ENCODE measurements at places on chromosomes 4 and X.
A peak's percentile ranks its signal among the peaks of the same experiment; 100 is the strongest.

DNA sequence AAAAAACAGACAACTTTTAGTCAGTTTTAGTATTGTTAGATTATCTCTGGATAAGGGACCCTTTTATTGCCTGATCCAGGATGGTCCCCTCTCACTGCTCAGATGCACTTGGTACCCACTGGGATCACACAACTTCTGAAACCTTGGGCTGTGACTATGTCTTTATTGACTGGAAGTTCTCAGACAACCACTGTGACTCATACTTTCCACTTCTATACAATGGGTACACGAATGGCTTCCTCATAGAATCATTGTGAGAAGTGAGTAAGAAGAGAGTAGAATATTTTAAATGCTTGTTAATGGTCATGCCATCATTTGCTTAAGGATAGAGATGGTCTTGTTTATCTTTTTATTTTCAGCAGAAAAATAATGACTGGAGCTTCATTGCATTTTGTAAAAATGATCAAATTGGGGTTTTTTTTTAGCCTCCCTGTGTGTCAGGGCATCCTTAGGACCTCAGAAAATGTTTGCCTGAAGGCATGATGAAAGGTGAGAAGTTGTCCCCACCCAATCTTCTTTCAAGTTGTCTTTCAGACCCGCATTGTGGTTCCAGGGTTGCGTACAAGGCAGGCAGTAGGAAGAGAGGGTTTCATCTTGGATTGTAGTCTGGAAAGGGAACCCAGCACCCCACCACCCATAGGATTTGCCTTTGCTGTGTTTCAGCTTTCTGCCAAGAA, 115.1 kb downstream of the CPEB2 start:
- DNase-seq, result no peak

- DNase-seq, result no peak
These were observed 65.1 kb upstream of the DIAPH2 start for GRCh38 chrX:96619588-96619987.

DNA sequence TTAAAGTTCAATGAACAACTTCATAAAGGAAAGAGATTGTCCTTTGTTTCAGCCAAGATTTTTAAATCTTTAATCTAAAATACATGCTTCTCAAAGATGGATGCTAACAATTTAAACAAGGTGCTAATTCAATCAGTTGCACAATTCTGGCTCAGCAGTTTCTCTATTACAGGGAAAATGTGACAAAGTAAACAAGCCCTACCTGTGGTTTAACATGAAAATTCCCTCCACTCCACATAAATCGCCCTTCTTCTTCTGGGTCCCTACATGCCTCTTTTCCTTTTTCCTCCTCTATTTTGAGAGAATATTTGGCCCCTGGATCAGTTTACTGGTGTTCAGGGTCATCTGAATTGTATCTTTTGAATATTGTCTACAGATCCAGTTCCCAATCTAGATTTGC, 80.6 kb downstream of the FRYL start:
- DNase-seq, result no peak

GRCh38 chr4:180525523-180526077, 1717.6 kb upstream of the TENM3 start:
- no peak for DNase-seq

- DNase-seq, result no peak
These were observed 17.4 kb downstream of the CCNG2 start for GRCh38 chr4:77174426-77174825.

GRCh38 chrX:100194082-100194775, 215.8 kb downstream of the PCDH19 start:
- no peak for DNase-seq

DNA sequence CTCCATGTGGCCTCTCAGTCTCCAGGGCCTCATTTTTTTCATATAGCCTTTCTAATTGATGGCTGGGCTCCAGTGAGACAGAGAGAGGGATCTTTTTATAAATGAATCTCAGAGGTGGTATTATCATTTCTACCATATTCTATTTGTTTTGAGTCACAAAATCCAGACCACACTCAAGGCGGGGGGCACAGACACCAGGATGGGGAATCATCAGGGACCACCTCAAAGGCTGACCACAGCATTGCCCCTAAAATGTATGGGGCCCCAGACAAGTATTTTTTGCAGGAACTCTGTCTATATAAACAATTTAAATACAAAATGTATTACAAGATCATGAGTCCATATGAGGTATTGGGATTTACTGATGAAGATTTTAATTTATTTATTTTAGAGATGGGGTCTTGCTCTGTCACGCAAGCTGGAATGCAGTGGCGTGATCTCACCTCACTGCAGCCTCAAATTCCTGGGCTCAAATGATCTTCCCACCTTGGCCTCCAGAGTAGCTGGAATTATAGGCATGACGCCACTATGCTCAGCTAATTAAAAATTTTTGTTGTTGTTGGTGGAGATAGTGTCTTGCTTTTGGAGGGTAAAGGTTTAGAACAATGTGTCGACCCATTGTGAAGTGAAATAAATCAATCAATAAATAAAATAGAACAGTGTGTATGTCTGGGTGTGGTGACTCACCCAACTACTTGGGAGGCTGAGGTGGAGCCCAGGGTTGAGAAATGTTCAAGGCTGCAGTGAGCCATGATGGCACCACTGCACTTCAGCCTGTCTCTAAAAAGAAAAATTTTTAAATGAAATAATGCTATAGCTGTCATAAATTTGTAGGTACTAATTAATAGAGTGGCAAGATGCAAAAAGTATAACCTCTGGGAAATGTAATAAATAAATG, 29.4 kb downstream of the WDR13 start:
- no peak for DNase-seq

- DNase-seq, result no peak
These were observed 150.1 kb upstream of the NUDT10 start for GRCh38 chrX:51182545-51182944.

DNA sequence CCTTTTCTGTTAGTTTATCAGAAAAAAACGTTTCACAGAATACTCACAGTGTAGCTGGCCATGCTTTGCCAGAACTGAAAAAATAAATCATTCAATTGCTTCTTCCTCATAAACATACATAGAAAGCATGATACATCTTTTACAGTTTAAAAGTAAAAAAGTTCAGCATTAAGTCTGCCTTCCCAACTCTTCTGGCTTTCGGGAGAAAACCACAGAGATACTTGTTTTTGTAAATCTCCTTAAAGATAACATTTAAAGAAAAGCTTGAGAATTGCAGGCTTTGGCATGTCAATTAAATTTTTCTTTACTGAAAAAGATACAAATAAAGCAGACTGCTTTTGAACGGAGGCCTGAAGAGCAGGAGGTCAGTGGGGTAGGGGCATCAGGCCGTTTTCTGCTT, 66.8 kb downstream of the SEC24D start:
- no peak for DNase-seq

DNA sequence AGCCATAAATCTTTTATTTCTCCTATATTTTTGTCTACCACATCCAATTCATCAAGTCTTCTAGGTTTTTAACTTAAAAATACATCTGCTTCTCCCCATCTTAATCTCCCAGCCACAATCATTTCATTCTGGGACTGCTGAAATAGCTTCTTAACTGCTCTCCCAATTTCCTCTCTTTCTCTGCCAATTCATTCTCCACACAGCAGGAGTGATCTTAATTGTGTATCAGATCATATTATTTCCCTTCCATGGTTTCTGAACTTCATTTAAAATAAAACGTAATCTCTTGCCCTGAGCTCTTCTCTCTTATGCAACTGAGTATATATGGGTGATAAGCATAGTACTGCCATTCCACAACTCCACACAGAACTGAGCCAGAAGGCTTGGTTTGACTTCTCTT, 69.4 kb downstream of the IQCM start:
- DNase-seq, result no peak

DNA sequence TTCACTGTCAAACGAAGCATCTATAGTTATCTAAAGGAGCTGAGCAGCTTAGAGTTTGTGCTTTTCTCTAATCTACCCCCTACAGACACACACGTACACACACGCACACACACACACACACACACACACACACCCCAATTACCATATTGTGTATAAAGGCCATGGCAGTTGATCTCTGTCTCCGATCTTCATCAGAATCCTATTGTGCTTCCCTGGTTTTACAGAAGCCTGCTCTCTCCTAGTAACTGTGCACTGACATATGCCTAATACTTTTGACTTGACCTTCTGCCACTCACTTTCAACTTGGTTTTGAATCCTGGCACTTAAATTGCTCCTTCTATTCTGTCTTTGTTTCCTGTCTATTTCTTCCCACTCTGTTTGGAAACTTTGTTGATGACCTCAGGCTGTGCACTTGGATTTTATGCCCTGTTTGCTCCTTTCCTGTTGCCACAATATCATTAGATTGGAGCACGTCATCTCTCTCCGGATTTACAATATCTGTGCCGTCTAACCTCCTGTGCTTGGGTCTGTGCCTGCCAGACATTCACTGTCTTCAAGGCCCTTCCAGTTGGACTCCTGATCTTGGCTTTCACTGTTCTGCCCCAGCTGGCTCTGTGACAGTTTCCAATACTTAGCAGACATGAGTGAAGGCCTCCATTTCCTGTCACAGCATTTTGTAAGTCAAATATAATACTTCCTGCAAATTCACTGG, 928.1 kb downstream of the FAT4 start:
- no peak for DNase-seq

DNA sequence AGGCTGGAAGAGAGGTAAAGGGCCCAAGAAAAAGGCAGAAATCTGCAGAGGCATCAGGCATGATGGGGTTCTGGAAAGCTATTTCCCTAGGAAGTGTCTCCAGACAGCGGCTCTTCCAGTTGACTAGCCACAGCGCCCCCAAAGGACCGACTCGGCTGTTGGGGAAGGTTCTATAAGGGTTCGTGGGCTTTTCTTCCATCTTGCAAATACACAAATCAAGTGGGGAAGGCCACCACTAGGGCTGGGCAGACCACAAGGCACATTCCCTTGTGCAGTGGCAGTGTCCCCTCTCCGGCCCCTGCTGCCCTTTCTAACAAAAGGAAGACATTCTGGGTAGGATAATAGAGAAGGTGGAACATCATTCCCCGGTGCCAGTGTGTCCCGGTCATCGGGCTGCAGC, 18.2 kb downstream of the BCOR start:
- DNase-seq, result no peak

DNA sequence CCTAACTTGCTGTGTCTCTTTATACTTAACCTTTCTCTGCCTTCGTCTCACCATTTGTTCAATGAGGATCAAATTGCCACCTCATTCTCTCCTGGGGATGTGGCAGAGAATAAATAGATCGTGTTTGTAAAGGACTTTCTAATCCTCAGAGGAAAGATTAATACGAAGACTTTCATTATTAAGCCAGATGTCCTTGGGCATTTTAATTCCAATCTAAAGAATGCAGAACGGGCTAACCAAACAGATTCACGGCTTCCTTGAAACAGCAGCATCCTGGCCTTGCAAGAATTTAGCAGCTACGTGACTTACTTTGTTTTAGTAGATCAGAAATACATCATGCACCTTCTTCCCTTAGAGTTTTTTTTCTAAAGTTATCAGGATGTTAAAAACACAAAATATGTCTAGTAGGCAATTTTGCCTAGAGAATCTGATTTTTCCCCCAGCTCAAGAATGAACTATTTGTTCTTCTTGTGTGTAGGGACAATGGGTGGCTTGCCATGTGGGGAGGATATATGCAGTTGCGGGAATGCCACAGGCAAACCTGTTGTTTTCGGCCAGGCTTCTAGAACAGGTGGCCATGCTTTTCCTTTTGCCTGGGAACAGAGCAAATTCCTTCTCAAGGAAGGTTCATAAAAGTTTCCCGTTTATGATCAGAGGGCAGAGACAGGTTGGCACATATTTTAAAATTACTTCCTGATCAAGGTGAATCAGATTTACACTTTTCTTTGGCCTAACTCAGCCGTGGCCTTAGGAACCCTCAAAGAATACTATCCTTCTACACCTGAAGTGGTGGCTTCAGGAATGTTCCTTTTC, 3.0 kb downstream of the MID1 start:
- no peak for DNase-seq

GRCh38 chrX:38357747-38358673, 5.6 kb downstream of the OTC start:
- DNase-seq, result no peak

- no peak for DNase-seq
These were observed 2.6 kb upstream of the OTUD4 start for GRCh38 chr4:145183023-145183422.

GRCh38 chr4:87026800-87027495, 92.1 kb downstream of the AFF1 start:
- no peak for DNase-seq

DNA sequence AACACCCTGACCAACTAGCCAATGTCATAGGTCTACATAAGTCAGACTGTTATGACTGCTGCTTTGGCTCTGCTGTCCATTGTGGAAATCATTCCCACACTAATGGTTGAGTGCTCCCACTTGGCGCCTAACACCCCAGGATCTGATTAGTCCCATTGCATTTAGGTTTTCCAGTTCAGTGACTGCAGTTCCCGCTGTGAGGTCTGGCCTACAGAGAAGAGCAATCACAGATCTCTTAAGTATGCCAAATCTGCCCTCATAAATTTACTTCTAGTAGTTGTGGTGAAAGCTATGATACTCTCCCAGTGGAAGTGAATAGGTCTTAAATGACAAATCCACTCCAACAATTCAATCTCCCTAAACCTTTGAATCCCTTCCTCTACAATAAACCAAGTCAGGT, 77.3 kb upstream of the IL2 start:
- DNase-seq, result no peak

DNA sequence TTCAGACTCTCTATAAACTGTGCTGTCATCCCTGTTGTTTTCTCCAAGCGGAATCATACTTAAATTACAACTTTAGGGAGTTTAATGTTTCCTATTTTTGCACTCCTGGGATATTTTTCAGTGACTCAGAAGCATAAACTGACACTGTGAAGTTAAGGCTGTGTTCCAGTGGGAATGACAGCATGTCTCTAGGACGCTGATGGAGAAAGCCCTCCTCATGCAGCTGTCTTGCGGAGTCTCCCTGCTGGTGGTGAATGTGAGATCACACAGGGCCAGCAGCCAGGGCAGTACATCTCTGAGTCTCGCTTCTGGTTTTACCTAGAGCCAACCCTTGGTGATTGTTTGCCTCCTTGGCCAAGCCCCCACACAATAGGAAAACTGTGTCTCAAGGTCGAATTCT, 53.3 kb downstream of the NFKB1 start:
- no peak for DNase-seq

DNA sequence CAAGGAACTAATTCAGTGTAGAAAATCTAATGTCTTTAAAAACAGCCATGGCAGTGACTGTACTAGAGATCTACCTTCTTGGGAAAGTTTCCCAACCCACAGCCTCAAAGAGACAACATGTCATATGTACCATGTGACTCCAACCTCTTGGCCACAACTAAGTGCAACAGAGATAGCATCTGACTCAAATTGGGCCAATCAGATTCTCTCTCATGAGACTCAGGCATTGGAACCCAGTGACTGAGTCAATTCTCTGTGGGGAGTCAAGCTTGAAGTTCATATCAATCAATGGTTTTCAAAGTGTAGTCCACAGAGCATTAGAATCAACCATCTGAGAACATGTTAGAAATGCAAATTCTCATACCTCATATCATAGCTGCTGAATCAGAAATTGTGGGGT, 123.3 kb downstream of the MBNL3 start:
- DNase-seq, result no peak

GRCh38 chrX:71542411-71542810, 9.5 kb downstream of the OGT start:
- DNase-seq, result no peak

- DNase-seq, result peak; percentile 62
These were observed 8.0 kb upstream of the NEUROG2 start for GRCh38 chr4:112523764-112524505.

Measured in NCI-H1105 (cell line).